Esophagus mucosa (tissue), 1 donor: ENCODE measurements at places on chromosomes 5 and 9. TPM values are rescaled to one million over a fixed set of nuclear protein-coding genes. Genes with fewer than 3 reads are reported as not detected.

ADRB2 gene
- total RNA-seq, result 2.8 TPM

RNF208 gene
- 11.2 TPM for total RNA-seq

NR4A3 gene
- total RNA-seq, result 0.24 TPM

UGT3A1 gene
- total RNA-seq, result not detected

PPIP5K2 gene
- 26.7 TPM for total RNA-seq

BASP1 gene
- total RNA-seq, result 4.9 TPM

PCDHA4 gene
- total RNA-seq, result 0.20 TPM

MIGA2 gene
- 21.2 TPM for total RNA-seq

MED27 gene
- total RNA-seq, result 17.9 TPM

DNA sequence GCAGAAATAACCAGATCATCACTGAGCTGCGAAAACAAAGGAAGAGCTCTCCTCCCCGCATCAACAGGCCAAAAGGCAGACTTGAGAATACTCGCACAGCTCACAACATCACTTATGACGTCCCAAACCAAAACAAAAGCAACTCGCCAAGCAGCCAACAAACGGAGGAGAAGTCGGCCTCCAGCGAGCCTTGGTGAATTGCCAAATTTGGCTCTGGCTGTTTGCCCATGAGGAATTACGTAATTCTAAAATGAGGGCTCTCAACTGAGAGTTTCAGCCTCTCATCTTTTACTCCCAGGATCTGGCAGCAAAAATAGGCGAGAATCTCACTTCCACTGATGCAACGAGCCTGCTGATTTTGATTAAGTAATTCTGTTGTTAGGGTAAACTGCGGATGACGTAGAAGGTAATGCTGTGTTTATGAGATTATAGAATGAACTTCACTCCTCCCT lies 51.7 kb upstream of the SEMA6A start:
- peak; percentile 29 for ATAC-seq

- ATAC-seq, result peak; percentile 9
Observed at GRCh38 chr5:146041180-146041789, 64.1 kb downstream of the PLAC8L1 start.

DNA sequence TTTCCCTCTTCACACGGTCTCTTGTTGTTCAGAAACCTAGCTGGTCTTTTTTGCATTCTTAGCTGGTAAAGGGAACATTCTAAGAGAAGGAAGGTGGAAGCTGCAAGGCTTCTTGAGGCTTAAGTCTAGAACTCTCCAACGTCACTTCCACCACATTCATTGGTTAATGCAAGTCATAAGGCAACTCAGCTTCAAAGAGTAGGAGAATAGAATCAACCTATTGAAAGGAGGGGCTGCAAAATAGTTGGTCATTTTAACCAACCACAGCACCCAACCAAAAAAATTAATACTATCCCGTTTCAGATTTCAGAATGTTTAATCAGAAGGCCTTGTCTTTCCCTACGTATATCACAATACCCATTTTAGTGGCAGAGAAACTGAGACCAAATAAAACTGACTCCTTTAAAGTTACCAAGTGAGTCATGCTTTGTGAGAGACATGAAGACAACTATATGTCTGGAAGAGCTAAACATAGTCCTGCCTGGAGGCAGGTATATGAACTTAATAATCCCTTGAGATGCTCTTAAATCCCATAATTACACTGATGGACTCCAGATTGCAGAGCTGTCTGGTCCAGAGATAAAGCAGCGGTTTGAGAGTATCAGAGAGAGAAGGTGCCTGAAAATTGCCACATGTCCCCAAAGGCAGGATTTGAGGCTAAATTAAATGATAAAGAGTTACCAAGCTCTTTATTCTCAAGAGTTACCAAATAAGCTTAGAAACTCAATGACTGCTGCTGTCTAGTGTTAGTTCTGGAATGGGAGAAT lies 14.4 kb downstream of the DOCK8 start:
- ATAC-seq, result no peak

GRCh38 chr5:143400541-143401226 lies 2.8 kb downstream of the NR3C1 start:
- no peak for ATAC-seq

DNA sequence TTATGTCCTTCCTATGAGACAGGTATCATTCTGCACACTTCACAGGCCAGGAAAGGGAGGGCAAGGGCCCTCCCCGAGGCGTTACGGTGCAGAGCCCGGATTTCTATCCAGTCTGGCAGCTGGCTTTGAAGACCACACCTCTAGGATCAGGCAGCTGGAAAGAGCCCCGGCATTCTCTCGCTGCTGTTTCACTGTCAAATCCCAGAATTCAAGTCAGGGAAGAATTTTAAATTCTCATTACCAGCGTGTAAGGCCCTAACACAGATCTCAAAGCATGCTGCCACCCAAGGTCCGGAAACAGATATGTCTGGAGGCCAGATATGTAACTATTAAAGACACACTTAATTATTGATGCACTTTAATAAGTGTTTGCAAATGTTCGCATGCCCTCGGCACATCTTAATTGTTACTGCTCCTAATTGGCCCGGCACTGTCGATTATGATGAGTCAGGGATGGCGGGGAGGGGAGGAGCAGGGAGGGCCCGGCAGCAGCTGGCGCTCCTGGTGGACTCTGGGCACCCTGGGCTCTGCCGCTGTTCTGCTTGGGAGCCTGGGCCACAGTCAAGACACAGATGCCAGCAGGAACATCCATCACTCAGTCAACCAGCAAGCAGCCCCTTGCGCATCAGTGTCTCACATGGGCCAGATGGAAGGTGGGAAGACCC lies 76.3 kb upstream of the BARHL1 start:
- ATAC-seq, result no peak

- no peak for ATAC-seq
Observed at GRCh38 chr5:67032921-67033664, 163.5 kb downstream of the CD180 start.

GRCh38 chr9:97704345-97704677 lies 7.2 kb upstream of the XPA start:
- ATAC-seq, result peak; percentile 33

- ATAC-seq, result no peak
Observed at GRCh38 chr9:121691890-121692289, 40.5 kb downstream of the DAB2IP start.

- peak; percentile 13 for ATAC-seq
Observed at GRCh38 chr5:59665086-59665831, 228.3 kb downstream of the PDE4D start.

DNA sequence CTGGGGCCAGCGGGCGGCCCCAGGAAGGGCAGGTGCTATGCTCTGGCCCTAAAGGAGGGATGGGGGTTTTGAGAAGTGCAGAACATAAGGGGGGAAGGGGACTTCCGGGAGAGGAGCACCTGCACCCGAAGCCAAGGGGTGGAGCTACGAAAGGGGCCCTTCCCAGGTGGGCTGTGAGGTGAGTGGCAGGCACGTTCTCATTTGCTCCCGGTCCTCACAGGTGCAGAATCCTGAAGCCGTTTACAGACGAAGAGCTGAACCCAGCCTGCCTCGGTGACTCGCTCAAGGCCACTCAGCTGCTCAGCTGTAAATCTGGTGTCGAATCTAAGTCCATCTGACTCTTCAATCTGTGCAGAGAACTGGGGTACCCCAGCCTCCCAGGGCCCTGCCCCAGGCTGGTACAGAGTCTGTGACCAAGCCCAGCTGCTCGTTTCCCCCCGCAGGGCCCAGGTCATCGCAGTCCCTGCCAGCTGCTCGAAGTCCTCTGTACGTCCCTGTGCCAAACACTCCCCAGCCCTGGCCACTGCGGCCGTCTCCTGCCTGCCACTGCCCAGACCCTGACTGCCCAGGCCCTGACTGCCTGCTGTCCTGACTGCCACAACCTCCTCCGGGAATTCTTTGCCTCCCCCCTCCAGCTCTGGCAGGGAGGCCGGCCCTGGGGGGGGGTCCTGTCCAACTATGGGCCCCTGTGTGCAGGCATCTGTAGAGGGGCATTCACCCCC lies 53.8 kb upstream of the RXRA start:
- ATAC-seq, result no peak

- no peak for ATAC-seq
Observed at GRCh38 chr9:86036555-86036954, 62.8 kb downstream of the GOLM1 start.

DNA sequence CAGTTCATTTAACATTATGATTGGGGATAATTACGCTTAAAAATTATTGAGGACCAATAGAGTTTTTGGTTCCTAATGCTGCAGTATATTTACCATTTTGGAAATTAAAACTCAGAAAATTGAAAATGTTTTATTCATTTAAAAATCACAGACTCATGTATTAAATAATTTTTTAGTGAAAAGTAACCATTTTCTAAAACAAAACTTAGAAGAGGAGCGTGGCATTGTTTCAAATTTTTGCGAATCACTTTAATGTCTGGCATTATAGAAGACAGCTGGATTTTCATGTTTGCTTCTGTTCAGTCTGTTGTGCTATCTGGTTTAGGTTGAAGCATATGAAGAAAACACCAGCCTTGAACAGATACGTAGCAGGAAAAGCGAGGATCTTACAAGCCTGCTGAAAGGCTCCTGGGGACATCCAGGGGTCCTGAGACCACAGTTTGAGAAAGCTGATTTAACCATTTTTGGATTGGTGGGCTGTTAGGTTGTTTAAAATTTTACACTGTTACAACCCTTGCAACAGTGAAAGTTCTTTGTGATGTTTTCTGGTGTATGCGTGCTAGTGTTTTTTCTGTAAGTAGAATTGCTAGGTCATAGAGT lies 1.6 kb downstream of the ZFYVE16 start:
- no peak for ATAC-seq

DNA sequence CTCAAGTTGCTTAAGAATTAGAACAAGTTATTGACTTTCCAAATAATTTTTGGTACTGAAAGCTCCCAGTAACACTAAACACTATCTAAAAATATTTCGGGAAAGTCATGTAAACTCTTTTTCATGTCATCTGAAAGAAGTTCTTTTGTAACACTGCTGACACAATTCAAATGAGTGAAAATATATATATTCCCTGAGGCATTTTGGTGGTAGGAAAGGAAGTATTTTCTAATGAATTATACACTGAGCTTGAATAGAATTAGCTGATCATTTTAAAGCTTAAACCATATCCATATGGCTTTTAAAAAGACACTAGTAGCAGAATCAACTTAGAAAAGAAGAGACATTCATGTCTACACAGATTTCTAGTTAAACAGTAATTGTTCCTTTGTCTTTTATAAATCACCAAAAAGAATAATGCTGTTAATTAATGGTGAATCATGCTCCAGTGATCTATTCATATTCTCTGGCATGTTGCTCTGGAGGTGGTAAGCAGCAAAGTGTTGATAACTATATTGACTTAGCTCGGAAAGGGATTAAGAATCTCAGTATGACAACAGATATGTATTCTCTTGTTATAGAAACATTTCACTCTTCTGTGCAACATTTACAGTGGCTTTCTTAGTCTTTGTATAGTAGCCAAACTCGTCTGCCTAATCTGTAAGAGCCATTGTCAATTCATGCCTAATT lies 27.4 kb upstream of the RFX3 start:
- peak; percentile 28 for ATAC-seq

DNA sequence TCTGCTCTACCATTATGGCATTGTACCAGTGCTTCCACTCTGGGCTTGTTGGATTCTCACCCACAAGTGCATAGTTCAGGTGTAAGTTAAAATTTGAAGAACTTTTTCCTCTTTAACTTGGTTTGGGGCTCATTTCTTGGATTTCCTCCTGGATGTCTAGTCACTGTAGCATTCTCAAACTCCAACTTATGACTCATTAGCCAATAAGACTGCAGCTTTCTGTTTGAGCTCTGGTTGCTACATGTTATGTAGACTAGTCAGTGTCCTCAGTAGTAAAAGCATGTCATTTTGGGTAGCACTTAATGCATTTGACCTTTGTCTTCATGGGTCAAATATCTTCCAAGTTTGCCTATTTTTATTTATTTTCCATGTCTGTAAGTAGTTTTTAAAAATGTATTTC lies 790.8 kb downstream of the BRINP1 start:
- no peak for ATAC-seq

- ATAC-seq, result no peak
Observed at GRCh38 chr5:96151891-96152290, 190.2 kb upstream of the ELL2 start.

DNA sequence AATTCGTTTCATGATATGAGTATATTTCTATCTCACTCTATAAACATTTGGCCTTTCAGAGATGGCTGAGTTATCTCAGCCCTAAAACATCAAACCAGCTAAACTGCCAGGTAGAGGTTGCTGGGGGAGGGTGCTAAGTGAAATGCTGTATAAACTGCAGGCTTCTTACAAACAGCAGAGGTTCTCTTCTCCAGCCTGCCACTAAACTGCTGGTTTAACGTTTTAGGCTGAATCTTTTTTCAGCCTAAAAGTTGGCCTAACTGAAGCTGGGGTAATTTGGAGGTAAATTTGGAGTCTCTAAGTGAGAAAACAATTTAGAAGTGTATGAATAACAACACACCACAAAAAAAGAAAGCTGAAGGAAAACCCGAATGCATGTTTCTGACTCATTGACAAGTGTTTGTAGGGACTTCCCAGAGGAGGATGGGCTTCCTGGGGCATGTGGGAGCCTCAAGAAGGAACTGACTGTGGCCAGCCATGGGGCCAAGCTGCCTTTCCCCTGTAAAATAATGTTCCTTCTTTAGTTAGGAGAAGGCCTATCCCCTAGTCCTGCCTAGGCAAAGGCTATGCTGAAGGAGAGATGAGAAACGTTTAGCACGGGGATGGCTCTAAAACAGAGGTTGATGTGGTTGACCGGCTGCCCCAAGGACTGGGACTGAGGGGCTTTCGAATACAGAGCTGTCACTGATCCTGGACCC lies 44.3 kb downstream of the SLC28A3 start:
- ATAC-seq, result no peak

- no peak for ATAC-seq
Observed at GRCh38 chr5:14760548-14761002, 96.1 kb downstream of the OTULIN start.

DNA sequence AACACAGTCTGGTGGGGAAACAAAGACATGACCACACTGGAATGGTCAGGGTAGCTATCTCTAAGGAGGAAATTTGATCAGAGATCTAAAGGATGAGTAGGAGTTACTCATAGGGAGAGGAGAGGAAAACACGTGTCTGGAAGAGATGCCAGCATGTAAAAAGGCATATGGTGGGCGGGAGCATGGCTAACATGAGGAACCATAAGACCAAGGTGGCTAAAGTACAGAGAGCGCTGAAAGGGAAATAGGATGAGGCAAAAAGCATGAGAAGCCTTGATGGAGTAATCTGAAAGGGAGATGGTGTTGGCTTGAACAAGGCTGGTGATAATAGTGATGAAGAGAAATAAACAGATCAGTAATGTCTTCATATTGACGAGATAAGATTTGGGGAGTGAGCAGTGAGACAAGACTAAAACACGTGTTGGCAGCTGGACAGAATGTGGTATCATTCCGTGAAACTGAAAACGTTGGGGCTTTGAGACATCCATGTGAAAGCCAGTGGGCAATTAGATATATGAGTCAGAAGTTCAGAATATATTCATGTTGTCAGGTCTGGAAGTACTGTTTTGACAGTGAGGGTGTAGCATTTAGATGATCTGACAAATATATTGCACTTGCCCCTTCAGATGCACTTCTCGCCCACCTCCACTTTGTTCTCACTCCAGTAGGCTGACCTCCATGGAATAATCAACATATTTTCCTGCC lies 209.1 kb upstream of the KCNN2 start:
- no peak for ATAC-seq

DNA sequence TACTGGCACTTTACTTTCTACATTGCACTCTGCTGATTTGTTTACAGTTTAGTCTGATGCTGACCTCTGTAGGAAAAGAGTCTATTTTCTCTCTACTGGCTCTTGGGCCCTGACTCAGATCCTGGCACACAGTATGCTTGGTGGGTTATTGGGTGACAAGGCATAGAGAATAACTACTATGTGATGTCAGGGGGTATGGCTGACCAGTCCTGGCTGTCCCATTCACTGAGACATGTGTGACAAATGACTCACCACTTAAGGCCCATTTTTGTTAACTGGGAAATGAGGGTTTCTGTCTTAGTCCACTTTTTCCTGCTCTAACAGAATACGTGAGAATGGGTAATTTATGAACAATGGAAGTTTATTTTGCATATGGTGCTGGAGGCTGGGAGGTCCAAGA lies 66.4 kb downstream of the DAPK1 start:
- ATAC-seq, result no peak
